GM06990 (cell line): ENCODE measurements at places on chromosomes 11 and 22.

DNA sequence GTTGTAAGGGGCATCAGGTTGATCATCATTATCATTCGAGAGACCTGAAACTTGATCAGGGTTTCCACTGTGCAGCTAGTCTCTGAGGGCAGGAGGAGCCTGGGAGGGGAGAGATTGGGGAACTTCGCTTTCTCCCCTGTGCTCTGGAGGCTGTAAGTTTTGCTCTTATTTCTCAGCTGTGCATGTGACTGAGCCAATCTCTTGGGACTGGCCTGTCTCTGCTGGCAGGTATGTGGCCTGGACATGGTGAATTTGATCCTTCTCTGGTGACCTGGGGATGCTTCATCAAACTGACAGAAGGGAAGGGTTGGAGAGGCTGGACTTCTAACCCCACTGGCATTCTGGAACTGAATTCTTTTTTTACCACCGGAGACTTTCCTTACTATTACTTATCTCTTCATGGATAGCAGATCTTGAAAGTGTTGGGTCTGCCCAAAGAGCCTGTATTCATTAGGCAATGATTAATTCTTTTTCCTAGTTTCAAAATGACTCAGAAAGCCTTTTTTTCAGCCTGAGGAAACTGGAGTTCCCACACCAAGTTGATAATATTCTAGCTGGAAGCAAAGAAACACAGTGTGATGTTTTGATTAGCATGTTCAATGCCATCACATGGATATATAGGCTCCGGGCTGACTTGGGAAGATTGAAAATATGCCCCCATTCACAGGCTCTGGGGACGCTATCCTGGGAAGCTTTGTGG lies 36.5 kb downstream of the TSPAN18 start:
- no peak for DNase-seq

DNA sequence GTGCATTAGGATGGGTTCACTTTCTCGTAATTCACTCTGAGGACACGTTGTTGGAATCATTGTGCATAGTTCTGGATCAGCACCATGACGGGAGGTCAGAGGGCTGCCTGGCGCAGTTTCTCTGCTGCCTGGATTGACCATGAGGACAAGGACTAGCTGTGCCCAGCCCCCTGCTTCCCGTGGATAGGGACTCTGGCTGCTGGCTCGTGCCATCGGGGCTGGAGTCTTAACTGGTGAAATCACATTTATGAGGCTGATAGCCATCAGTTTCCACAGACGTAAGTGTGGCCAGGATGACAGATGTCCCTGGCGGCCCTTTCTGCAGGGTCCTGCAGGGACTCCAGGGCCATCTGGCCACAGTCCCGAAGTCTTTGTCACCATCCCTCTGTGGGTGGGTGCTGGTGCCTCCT lies 24.1 kb upstream of the GRAMD4 start:
- DNase-seq: no peak

DNA sequence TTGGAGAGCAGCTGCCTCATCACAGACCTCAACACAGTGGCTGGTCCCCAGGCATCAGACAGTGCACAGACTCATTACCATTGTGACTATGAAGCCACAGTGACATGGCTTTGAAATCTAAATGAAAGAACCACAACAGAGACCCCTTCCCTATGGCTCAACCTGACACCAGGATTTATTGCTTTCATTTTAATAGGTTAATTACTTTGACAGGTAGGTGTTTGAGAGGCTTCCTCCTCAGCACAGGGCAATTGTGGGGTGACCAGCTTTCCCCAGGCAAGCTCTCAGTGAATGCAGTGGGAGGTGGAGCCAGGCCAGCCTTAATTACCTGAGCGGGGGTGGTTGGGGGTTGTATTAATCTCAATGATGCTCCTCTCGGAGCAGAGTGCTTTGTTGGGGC lies 102.3 kb downstream of the CHST1 start:
- no peak for DNase-seq

DNA sequence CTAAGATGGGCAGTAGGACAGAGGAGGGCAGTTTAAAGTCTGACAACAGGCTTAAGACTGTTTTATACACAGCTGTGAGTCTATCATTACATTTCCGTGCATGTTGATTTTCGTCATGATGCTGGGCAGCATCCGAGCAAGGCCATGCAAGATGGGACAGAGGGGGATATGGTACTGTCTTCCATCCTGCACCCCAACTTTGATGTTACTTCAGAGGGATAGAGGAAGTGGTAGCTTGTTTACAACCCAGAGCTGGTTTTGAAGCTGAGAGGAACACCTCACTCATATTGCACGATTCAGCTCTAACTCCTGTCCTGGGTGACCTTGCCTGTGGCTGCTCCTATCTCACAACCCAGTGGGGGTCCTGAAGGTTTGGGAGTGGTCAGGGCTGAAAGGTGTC lies 3.0 kb upstream of the SORL1 start:
- no peak for DNase-seq

DNA sequence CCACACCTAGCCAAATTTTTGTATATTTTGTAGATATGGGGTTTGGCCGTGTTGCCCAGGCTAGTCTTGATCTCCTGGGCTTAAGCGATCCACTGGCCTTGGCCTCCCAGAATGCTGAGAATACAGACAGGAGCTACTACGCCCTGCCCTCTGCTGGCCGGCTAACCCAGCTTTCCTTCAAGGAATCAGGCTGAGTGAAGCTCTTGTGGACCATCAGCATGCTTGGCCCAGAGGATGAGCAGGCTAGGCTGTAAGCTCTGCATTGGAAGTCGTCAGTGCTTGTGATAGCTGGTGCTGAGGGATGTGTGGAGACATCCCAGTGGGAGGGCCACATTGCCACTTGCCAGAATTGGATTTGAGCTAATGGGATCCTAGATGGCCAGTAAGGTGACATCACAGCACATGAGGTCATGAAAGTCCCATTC lies 60.6 kb downstream of the MED15 start:
- no peak for DNase-seq

GRCh38 chr11:19541521-19542049 lies 171.1 kb upstream of the NAV2 start:
- DNase-seq: no peak

- DNase-seq: no peak
Measured at GRCh38 chr11:128488471-128488870, 98.9 kb downstream of the ETS1 start.

DNA sequence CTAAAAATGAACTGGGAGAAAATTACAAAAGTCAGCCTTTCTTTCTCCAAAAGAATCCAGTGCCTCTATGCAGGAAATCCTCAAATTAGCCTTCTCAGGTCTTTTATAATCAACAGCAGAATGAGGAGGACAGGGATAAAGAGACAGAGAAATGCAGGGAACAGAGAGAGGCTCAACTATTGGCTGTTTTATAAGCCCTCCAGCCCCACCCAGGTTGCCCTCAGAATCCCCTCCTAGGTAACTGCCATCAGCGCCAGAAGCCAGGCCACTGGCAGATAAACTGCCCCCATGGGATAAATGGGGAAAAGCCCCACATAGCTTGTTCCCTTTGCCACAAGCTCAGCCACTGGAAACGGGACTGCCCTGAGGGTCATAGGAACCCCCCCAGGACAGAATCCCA lies 10.9 kb upstream of the HMOX1 start:
- DNase-seq: no peak

DNA sequence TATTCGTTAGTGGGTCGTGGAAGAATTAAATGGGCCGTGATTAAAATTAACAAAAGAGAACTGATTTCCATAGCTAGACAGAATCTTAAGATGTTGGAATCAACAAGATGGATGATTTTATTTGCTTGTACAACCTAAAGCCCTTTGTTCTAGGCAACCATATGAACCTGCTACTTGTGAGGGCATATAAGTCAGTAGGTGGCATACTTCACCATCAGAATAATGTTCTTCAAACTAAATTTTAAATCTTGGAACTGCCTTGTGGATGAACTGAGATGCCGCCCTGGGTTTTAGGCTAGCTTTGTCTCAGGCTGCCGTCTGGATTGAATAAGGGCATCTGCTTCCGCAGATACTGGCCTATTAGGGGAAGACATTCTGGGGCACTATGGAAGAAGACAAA lies 40.9 kb downstream of the CSRP3 start:
- no peak for DNase-seq

GRCh38 chr11:80944758-80945157 lies 1503.9 kb upstream of the TENM4 start:
- DNase-seq: no peak

DNA sequence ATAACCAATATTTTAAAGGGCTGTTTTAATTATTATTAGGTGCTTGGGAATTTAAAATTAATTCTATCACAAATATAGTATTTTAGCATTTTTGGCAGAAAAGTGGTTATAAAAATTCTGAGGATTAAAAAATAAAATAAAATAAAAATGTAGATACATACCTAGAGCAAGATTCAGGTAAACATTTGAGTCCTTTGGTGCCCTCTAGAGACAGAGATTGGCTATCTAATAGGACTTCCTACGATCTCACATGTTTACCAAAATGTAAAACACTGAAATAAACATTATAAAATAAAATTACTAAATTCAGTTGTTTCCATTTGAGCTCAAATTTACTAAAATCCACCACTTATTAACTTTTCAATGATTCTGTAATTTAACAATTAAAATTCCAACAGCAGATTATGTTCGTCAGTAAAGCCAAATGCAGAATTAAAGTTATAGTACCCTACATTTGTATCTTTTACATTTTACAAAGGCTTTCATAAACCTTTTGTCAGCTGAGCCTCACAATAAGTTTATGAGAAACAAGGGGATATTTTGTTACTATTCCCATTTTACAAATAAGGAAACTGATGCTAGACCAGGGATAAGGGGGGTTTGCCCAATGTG lies 27.7 kb downstream of the SLC36A4 start:
- no peak for DNase-seq

- DNase-seq: peak; percentile 33
Measured at GRCh38 chr22:20957683-20958431, 9.2 kb upstream of the AIFM3 start.

DNA sequence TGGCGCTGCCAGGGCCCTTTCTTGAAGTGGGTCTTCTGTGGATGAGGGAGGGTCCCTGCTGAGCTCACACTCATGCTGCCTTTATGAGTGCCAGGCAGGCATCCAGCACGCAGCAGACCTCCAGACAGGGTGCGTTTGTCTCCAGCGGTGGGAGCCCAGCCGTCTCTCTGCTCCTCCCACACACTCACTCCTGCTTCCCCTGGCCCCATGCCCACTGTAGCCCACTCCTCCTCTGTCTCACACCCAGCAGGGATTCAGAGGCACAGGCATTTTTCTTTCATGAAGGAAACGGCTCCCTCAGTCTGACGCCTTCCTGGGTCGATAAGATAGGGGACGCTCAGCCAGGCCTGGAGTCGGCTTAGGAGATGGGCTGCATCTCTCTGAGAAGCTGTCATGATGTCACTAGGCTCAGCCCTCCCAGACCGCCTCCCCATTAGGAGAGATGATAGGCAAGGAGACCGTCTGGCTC lies 183.9 kb upstream of the NCAM1 start:
- no peak for DNase-seq

DNA sequence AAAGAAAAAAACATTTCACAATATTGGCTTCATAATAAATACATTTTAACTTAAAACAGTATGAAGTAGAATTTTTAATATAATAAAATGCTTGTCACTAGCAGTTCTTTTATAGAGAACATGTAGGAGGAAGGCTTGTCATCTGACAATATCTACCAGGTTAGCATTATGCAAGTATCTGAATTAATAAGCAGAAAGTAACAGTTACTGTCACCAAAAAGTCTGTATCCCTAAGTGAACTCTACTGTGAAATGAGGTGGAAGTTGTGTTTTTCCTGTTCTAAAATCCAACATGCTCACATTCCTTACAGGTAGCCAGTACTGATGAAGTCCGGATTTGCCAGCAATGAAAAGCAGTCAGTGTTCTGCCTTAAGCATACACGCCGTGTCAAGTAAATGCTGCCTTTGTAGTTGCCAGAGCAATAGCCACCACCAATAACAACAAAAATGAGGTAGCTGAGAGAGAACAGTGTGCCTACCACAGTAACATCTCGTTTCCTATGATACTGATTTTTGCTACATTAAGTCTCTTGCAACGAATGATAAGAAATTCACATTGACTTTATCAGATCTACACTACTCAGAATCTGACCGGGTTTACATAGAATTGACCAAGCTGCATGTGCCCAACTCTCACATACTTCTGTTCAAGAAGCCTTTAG lies 95.5 kb downstream of the SIK3 start:
- no peak for DNase-seq

GRCh38 chr11:69230856-69231425 lies 63.0 kb upstream of the MYEOV start:
- no peak for DNase-seq

DNA sequence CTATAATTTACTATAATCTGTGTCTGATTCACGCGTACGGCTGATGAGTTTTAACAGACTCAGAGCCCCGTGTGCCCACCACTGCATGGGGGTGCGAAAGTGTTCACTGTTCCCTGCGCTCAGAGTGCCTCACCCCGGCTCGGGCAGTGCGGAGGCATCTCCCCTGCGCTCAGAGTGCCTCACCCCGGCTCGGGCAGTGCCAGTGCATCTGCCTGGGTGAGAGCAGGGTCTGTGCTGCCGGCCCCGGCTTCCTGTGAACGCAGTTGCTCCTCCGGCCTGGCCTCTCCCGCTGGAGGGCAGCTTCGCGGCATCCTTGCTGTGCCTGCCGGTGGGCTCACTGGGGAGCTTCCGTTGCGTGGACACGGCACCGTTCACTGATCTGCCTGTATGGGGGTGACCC lies 14.2 kb downstream of the PTDSS2 start:
- no peak for DNase-seq

DNA sequence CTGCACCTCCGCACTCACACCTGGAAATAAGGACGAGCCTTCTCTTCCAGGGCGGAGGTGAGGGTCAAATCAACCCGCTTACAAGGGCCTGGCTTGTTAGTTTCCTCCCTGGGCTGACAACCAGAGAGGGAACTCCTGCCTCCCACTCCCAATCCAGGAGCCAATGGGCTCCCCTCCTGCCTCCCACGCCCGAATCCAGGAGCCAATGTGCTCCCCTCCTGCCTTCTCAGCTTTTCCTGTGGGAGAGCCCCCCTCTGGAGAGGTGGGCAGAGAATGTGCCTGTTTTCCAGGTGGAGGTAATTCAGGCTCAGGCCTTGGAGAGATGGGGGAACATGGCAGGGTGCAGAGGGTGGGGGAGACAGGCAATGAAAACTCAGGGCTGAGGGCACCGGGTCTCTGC lies 53.7 kb upstream of the TTLL12 start:
- no peak for DNase-seq

- no peak for DNase-seq
Measured at GRCh38 chr11:99371257-99371656, 350.5 kb downstream of the CNTN5 start.

GRCh38 chr22:40405178-40406062 lies 35.0 kb downstream of the SGSM3 start:
- DNase-seq: no peak

DNA sequence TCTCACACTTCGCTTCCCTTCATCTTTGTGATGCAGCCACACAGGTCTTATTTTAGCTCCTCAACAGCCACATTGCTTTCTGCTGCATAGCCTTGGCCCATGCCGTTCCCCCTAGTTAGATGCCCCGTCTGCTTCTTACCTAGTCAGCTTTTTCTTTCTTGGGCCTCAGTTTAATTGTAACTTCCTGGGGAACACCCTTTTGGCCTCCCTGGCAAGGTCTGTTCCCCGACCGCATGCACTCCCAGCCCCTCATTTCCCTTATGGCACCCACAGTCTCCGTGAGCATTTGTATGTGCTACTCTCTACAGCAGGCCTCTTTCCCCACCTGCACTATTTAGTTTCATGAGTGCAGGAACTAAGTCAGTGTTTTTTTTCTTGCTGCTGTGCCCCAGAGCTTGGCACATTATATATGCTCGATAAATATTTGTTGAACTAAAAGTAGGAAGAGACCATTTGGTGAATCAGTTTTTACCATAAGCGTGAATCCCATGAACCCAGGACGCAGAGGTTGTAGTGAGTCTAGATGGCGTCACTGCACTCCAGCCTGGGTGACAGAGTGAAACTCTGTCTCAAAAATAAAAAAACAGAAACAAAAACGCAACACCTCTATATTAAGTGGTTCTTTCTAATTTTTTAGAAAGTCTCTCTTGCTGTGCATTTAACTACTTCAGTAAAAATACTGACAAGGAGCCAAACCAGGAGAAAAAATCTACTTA lies 38.5 kb downstream of the TNRC6B start:
- DNase-seq: peak; percentile 59
